ENCODE measurements at places on chromosomes 3 and 15. TPM values are rescaled to one million over a fixed set of nuclear protein-coding genes. Genes with fewer than 3 reads are reported as not detected.

Gene BDH1
- total RNA-seq = 48.3 TPM

Gene ITIH1
- not detected for total RNA-seq

Gene C3orf85
- not detected for total RNA-seq

Gene IGSF10
- 5.7 TPM for total RNA-seq

Gene ZDHHC19
- not detected for total RNA-seq

Gene TRIM59
- 0.15 TPM for total RNA-seq

DNA sequence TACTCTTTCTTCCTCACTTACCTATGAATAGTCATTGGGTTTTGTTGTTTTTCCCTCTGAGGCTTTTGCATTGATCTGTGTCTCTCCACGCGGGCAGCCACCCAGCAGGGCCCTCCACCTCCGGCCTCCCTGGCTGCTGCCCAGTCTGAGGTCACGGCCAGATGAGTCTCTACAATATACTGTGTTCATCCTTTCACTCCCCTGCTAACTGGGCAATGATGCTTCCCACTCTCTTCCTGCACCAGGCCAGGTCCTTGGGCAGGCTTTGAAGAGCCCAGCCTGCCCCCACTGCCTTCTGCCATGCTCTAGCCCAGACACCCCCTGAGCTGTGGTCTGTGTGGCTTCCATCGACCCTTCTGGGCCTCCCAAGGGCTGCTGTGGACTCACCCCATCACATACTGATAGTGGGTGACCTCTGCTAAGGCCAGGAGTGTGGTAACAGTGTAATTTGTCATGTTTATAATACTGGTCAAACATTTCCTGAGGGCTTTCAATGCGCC lies 18.0 kb downstream of the PDIA5 start:
- DNase-seq = no peak
- H3K4me1 ChIP-seq = no peaks in the 10 kb centered on the region
- no peaks in the 10 kb centered on the region for H3K36me3 ChIP-seq
- H3K4me3 ChIP-seq = no peak overlapping the region
- H3K27ac ChIP-seq = peak overlapping the region; percentile 26

DNA sequence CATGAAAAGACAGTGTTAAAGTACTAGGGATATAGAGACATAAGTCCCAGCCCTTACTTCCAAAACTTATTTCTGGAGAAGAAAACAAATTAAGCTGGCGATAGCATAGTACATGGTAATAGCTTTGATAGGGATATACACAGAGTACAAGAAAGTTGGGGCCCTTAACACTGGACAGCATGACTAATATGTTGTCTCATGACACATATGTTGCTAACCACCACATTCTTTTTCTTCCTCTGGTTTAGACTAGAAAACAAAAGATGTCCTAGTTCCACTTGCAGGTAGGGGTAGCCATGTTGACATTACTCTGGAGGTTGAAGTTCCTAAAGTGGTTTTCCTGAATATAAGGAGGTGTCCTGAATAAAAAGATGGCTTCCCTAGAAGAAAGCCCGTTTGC lies 75.3 kb downstream of the RFX7 start:
- H3K36me3 ChIP-seq = peaks cover 3% of the 10 kb centered on the region
- H3K4me3 ChIP-seq = no peak overlapping the region
- H3K27ac ChIP-seq = no peak overlapping the region
- no peaks in the 10 kb centered on the region for H3K27me3 ChIP-seq
- DNase-seq = no peak

GRCh38 chr15:81945014-81945615 lies 100.7 kb downstream of the MEX3B start:
- no peak for DNase-seq
- H3K27me3 ChIP-seq = no peaks in the 10 kb centered on the region
- H3K4me3 ChIP-seq = no peak overlapping the region
- H3K36me3 ChIP-seq = no peaks in the 10 kb centered on the region
- no peak overlapping the region for H3K27ac ChIP-seq

GRCh38 chr3:143529018-143529478 lies 319.2 kb downstream of the SLC9A9 start:
- H3K27ac ChIP-seq = peak overlapping the region; percentile 17
- DNase-seq = no peak
- no peaks in the 10 kb centered on the region for H3K27me3 ChIP-seq
- peaks cover 8% of the 10 kb centered on the region for H3K4me1 ChIP-seq

- peak; percentile 94 for DNase-seq
- H3K27ac ChIP-seq = peak overlapping the region; percentile 76
- H3K36me3 ChIP-seq = no peaks in the 10 kb centered on the region
- H3K4me1 ChIP-seq = no peaks in the 10 kb centered on the region
- peak overlapping the region; percentile 24 for H3K4me3 ChIP-seq
These were observed 132.6 kb upstream of the HES1 start for GRCh38 chr3:194003114-194004057.

GRCh38 chr3:8458711-8459110 lies 42.9 kb upstream of the LMCD1 start:
- peak overlapping the region; percentile 57 for H3K27ac ChIP-seq
- no peaks in the 10 kb centered on the region for H3K27me3 ChIP-seq
- no peaks in the 10 kb centered on the region for H3K4me1 ChIP-seq
- no peak overlapping the region for H3K4me3 ChIP-seq

DNA sequence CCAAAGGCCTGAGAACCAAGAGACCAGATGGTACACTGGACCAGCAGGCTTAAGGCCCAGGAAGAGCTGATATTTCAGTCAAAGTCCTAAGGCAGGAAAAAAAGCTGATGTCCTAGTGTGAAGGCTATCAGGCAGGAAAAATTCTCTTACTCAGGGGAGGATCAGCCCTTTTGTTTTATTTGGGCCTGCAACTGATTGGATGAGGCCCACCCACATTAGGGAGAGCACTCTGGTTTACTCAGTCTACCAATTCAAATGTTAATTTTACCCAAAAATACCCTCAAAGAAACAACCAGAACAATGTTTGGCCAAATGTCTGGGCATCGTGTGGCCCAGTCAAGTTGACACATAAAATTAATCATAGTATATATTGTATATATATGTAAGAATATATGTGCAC lies 24.5 kb upstream of the MYRIP start:
- H3K4me1 ChIP-seq = no peaks in the 10 kb centered on the region
- H3K27ac ChIP-seq = no peak overlapping the region
- no peak overlapping the region for H3K4me3 ChIP-seq
- H3K27me3 ChIP-seq = no peaks in the 10 kb centered on the region
- H3K36me3 ChIP-seq = no peaks in the 10 kb centered on the region

- peaks cover 14% of the 10 kb centered on the region for H3K36me3 ChIP-seq
- no peak overlapping the region for H3K4me3 ChIP-seq
- H3K4me1 ChIP-seq = peaks cover 21% of the 10 kb centered on the region
These were observed 28.8 kb downstream of the UMPS start for GRCh38 chr3:124758851-124759635.

GRCh38 chr3:183306798-183307671 lies 54.0 kb downstream of the B3GNT5 start:
- no peaks in the 10 kb centered on the region for H3K27me3 ChIP-seq
- H3K4me3 ChIP-seq = no peak overlapping the region
- peak; percentile 79 for DNase-seq

GRCh38 chr3:99845331-99845730 lies 27.7 kb downstream of the CMSS1 start:
- H3K4me1 ChIP-seq = peaks cover 60% of the 10 kb centered on the region
- no peak overlapping the region for H3K4me3 ChIP-seq
- no peaks in the 10 kb centered on the region for H3K27me3 ChIP-seq
- peak overlapping the region; percentile 74 for H3K27ac ChIP-seq

DNA sequence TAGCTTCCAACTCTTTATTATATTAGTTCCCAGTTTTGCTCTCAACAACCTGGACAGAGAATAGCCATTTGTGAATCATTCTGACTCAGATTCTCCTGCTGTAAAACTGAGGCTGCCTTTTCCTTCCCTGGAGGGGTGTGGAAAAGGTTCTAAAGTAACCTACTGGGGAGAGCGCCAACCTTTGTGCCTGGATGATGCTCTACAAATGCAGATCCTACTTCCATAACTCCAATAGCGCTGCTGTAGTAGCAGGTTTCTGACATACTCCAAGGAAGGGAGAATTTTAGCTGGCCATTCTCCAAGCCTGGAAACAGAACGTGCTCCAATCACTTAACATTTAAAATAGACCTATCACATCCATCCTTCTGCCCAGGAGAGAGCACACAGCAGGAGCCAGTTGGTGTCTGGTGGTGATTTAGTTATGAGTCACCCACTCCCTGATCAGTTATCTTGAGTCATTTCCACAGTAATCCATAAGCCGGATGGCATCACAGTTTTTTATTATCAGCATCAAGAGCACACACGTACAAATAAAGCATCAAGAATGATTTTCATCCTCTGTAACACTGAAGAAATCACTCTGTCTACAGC lies 38.3 kb downstream of the MYH15 start:
- H3K4me1 ChIP-seq = peaks cover 9% of the 10 kb centered on the region
- H3K4me3 ChIP-seq = no peak overlapping the region
- no peaks in the 10 kb centered on the region for H3K27me3 ChIP-seq
- H3K36me3 ChIP-seq = no peaks in the 10 kb centered on the region

DNA sequence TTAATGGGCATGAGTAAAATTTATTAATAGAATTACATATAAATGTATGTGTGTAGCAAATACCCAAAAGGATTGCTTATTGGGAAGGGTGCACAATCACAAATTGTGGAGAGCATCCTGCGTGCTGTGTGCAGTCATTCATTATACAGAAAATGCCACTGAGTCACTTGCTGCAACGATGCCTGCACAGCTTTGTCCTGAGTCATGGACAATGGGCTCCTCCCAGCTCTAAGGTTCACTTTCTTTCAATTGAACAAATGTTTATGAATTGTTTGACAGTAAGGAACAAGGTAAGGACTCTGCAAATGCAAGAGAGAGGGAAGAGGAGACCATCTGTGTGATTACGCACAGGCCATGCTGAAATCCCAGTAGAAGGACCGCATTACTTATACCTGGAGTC lies 18.7 kb downstream of the CFAP161 start:
- H3K4me1 ChIP-seq = no peaks in the 10 kb centered on the region
- H3K36me3 ChIP-seq = no peaks in the 10 kb centered on the region
- no peak overlapping the region for H3K4me3 ChIP-seq
- no peak for DNase-seq
- H3K27ac ChIP-seq = no peak overlapping the region

Data from right atrium auricular region (tissue), 2 donors.